ENCODE measurements at places on chromosomes 7 and 10. TPM values are rescaled to one million over a fixed set of nuclear protein-coding genes. Genes with fewer than 3 reads are reported as not detected.

Gene TMEM106B
- total RNA-seq, result 29.1 TPM

Gene MASTL
- total RNA-seq, result 40.6 TPM

- DNase-seq, result no peak
- no peak overlapping the region for H3K27ac ChIP-seq
- H3K27me3 ChIP-seq, result no peaks in the 10 kb centered on the region
- H3K36me3 ChIP-seq, result no peaks in the 10 kb centered on the region
These were observed 1166.2 kb downstream of the DNAJB9 start for GRCh38 chr7:109735881-109736280.

DNA sequence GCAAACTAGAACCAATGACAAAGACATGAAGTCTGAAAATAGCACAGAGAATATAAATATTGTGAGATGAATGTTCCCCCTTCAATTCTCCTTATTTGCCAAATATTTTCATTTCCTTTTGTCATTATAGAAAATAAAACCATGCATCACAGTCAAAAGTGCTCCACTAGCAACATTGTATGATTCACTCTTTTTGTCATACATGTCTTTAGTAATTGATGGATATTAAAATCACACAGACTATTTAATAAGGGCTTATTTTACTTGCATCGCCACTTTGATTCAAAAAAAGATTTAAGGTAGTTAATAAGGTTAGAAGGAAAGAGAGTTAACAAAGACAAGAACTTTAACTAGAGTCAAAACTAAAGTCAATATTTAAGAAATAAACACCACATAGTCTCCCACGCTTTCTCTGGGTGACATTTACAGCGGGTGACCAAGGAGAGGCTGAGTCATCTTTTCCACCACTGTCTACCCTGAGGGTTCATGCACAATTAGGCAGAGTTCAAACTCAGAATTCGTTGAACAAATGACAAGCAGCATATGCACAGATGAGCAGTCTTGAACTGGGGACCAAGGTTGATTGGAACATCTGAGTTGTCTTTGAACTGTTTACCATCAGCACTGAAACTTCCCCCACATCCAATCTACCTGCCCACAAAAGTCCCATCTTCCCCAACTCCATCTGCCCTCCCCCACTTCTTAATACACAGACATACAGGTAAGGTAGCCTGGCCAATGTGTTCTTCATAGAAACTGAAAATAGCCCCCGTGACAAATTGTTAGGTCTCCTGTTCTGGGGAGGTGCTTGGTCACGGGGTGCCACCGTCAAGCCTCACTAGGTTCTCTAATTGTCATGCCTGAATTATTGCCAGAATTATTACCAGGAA is 42.5 kb downstream of the C7orf25 start:
- H3K36me3 ChIP-seq, result no peaks in the 10 kb centered on the region
- no peaks in the 10 kb centered on the region for H3K4me1 ChIP-seq
- DNase-seq, result no peak
- H3K27ac ChIP-seq, result no peak overlapping the region
- H3K27me3 ChIP-seq, result no peaks in the 10 kb centered on the region

DNA sequence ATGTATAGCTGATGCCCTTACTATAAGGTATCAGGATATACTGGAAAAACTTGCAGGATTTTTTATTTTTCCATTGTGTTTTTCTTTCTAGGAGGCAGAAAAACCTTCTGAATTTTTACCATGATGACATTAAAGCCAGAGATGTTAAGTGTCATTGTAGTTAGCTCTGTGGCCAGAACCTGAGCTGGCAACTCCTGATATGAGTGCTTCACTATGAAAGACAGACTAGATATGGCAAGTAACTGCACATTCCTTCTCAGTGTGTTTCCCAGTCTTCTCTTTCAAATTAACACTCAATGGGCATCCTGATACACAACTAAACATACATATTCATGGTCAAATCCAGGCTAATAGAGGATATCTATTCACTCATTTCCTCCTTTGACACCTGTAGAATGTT is 166.2 kb downstream of the CTTNBP2 start:
- no peaks in the 10 kb centered on the region for H3K27me3 ChIP-seq
- H3K36me3 ChIP-seq, result no peaks in the 10 kb centered on the region
- H3K27ac ChIP-seq, result no peak overlapping the region
- no peak overlapping the region for H3K4me3 ChIP-seq
- H3K4me1 ChIP-seq, result no peaks in the 10 kb centered on the region
